Left lung (tissue), 14 donors: ENCODE measurements at places on chromosomes 7 and 10. TPM values are rescaled to one million over a fixed set of nuclear protein-coding genes. Genes with fewer than 3 reads are reported as not detected.

The ZC3HAV1L gene
- polyA plus RNA-seq = 25.0 TPM

The MYOZ1 gene
- polyA plus RNA-seq = 3.1 TPM

The TRIM73 gene
- polyA plus RNA-seq = 7.1 TPM

The ZNF680 gene
- 21.8 TPM for polyA plus RNA-seq

The ENKUR gene
- polyA plus RNA-seq = 7.4 TPM

The SLC13A4 gene
- 5.6 TPM for polyA plus RNA-seq

The PDIA4 gene
- polyA plus RNA-seq = 172 TPM

The ABCA13 gene
- polyA plus RNA-seq = 2.4 TPM

The RFC2 gene
- 42.9 TPM for polyA plus RNA-seq

The OR2A1 gene
- polyA plus RNA-seq = 3.2 TPM

The FAM237B gene
- polyA plus RNA-seq = 0.20 TPM

The SRRM3 gene
- polyA plus RNA-seq = 0.27 TPM

DNA sequence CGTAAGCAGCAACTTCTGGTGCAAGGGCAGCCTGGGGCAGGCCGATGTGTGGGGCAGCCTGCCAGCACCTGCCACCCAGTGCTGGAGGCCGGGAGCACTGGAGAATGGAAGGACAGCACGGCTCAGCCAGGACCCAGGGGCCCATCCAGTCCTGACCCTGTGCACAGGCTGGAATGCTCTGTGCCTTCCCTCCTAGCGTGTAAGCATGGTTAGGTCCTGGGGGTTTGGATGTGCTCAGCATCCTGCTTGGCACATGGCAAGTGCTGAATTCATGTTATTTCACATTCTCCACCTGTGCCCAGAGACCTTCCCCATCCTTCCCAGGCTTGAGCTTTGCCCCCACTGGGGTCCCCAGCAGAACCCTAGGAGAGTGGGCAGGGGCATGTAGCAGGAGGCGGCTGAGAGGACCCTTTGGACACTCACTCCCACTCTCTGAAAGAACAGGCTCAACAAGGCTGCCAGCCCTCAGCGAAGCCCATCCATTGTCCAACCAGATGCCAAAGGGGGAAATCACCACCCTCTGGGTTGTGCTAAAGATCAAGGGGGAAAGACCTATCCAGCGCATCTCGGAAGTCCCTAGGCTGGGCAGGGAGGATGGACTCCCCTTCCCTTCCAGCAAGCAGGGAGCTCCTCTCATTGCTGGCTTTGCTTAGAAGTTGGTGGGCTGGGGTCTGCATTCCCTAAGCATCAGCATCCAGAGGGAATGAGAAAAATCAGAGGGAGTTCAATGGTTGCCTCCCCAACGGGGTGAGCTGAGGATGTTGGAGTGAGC, 29.7 kb downstream of the ANXA8 start:
- DNase-seq = no peak

DNA sequence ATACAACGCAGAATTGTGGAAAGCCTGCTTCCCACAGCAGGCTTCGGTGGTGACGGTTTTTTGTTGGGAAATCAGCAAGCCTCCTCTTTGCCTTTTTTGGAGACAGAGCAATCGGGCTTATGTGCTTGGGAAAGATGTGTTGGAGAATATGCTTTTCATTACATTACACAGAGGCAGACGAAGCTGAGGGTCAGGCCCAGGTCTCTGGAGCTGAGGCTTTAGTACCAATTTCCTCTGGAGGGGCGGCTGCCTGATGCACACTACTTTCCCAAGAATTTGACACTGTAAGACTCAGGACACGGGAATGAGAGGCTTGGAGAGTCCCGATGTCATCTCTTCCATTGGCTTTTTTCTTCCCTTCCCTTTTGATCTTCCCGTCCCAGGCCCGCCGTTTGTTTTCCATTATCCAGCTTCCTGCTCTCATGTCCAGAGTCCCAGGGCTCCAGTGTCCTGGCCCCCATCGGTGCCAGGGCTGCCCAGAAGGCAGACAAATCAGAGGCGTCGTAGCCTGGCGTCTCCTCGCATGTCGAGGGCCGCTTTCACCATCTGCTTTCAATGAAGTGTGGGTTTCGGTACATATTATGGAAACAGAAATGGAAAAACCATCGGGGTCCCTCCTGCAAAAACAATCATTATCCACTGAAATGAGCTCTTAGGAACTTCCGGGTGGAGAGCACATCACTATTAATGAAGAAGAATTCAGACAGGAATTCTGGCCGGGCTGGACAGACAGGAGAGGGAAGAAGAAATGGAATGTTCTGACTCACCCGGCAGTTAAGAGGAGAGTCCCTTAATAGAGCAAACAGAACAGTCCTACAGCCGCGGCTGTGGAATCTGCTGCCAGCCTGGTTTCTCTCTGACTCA, 123.0 kb upstream of the JCAD start:
- DNase-seq = no peak

- no peak for DNase-seq
These were observed 12.2 kb downstream of the CLRN3 start for GRCh38 chr10:127880557-127880956.

- no peak for DNase-seq
These were observed 1.4 kb downstream of the WNT16 start for GRCh38 chr7:121330053-121330833.

- DNase-seq = no peak
These were observed 73.5 kb upstream of the DLX6 start for GRCh38 chr7:96931891-96932290.

DNA sequence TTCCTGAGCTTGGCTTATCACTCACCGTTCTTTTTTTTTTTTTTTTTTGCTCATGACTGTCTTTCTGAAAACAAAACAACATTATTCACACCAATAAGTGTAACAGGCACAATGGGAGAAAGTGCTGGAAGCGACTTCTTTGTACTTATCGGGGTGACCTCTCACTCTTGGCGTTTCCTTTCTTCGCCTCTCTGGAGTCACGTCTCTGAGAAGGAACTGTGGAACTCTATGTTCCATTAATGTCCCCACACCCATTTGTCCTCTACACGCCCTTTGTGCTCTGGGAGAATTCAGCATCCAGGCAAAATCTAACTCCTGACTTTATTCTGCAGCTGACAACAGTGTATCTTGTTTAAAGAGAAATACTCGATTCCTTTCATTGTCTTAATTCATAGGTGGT, 70.8 kb upstream of the FAM204A start:
- DNase-seq = no peak

- DNase-seq = no peak
These were observed 166.2 kb downstream of the PKD1L1 start for GRCh38 chr7:47782022-47782421.

- DNase-seq = no peak
These were observed 93.5 kb downstream of the WNT2 start for GRCh38 chr7:117229350-117229749.

DNA sequence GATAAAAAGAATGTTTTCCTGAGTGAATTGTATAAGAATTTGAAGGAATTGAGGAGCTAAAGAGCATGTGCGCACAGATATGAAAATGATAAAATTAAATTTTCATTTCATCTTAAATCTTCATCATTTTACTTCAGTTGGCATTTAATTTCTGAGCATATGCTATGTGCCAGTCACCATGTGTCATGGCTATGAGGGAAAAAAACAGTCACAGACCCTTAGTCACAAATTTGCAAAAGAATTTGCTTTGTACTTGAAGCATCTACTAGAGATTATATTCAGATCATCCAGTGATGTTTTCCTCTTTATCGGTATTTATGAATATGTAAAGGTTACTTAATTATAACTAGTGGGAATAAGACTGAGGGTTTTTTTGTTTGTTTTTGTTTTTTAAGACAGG, 29.8 kb downstream of the VCL start:
- DNase-seq = no peak

- DNase-seq = no peak
These were observed 323.6 kb downstream of the PCLO start for GRCh38 chr7:82839063-82839462.

DNA sequence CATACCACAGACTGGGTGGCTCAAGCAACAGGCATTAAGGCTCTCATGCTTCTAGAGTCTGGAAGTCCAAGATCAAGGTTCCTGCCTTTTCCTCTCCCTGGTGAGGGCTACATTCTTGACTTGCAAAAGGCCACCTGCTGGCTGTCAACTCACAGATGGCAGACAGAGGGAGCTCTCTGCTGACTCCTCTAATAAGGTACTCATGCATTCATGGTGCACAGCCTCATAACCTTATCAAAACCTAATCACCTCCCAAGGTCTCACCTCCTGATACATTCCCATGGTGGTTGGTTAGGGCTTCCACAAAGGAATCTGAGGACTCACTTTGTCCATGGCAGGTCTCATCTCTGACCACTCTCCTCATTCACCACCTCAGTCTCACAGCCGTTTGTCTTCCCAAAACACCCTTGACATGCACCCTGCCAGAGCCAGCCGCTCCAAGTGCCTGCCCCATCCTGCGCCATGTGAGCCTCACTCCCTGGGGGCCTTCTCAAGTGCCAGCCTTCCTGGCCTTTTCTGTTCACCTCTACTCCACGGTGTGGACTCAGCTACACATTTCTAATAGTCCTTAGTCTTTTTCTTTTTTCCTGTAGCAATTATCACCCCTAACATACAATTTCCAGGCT, 400.3 kb upstream of the ADARB2 start:
- DNase-seq = no peak

- DNase-seq = no peak
These were observed 29.0 kb downstream of the MRC1 start for GRCh38 chr10:17838080-17838648.

- no peak for DNase-seq
These were observed 102.1 kb downstream of the DOCK4 start for GRCh38 chr7:112104120-112104519.

GRCh38 chr7:20232848-20233247, 15.7 kb upstream of the MACC1 start:
- DNase-seq = no peak

GRCh38 chr7:134327896-134328295, 11.2 kb upstream of the SLC35B4 start:
- DNase-seq = no peak

- DNase-seq = no peak
These were observed 25.0 kb downstream of the RTKN2 start for GRCh38 chr10:62243647-62243997.

- no peak for DNase-seq
These were observed 162.2 kb downstream of the AHR start for GRCh38 chr7:17460665-17461064.

DNA sequence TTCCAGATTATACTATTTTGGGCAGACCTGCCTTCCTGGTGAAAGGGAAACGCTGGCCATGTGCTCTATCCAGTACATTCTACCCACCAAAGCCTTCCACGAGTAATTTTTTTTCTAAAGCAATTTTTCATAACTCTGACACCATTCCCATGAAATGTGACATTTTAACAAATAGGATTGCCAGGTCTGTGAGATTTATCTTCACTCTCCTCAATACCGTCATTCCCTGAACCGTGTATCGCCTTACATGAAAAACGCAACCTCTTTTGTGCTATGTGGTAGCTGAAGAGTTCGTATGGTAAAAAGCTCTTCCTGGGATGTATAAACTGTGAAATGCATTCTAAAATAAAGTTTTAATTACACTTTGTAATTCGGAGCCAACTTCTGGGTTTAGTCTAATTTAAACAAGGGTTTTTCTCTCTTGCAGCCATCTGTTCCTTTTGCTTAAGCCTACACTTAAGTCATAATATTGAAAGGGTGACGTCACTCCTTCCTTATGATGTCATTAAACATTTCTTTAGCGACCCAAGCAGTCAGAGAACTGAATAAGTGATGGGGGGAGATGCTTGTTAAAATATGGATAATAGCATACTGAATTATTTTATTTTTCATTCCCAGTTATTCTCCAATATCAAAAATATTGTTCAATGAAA, 27.7 kb downstream of the C1QL3 start:
- DNase-seq = no peak
